ENCODE measurements at places on chromosomes 1 and 21. TPM values are rescaled to one million over a fixed set of nuclear protein-coding genes. Genes with fewer than 3 reads are reported as not detected.

- no peak overlapping the region for H3K27ac ChIP-seq
- H3K4me1 ChIP-seq = peaks cover 6% of the 10 kb centered on the region
- peaks cover 19% of the 10 kb centered on the region for H3K27me3 ChIP-seq
- no peak for DNase-seq
Observed at GRCh38 chr1:202016022-202016810, 5.8 kb downstream of the ELF3 start.

DNA sequence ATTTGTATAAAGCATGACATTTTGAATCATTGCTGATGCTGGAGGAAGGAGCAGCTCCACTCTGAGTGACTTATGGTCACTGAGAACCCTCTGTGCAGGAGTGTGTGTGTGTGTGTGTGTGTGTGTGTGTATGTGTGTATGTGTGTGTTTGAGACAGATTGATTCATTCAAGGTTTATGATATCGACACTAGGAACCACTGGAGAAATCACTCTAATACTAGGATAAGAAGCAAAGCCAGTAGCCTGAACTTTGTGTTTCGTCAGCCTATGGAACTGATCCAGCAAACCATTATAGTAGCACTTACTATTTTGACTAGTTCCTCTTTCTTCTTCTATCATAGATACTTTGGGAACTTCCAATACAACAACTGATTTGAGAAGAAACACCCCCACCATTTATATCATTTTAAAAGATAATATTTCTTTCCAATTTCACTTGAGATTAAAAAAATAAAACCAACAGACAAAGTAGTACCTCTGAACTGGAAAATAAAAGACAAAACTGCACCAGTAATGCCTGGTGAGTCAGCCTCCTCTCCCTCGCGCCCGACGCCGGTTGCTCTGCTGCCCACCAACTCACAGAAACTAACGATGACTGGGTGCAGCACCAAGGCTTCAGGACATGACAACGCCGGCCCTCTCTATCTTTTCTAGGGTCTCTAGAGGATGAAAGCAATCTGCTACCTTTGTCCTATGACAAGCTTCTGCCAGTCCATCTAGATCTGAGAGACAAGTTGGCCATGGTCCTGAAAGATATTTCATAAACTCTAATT, 20.9 kb downstream of the SLAMF1 start:
- H3K27ac ChIP-seq = no peak overlapping the region
- no peak for DNase-seq
- no peaks in the 10 kb centered on the region for H3K27me3 ChIP-seq
- no peaks in the 10 kb centered on the region for H3K36me3 ChIP-seq
- peaks cover 13% of the 10 kb centered on the region for H3K4me1 ChIP-seq

DNA sequence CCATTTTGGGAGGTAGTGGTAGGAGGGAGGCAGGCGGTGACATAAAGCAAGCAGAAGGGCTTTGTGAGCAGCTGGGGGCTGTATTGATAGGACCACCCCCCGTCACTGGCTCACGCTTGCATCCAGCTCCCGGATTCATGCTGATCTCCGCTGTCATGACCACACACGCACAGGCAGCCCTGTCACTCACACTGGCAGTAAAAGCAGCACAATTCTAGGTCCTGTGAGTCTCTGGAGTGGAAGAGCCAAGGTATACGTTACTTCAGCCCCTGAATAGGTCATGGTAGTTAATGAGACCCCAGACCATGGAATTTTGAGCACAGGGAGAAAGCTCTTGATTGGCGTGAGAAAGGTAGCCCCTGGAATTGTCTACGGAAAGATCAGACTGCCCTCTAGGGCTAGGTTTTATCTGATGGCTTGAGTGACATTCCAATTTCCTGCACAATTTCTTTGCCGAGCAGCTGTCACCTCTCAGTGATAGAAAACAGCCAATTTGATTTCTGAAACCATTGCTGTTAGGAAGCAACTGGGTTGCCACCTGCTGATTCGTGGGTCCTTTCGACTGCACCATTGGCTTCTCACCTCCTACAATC, 5.4 kb downstream of the OR2B11 start:
- DNase-seq = no peak
- no peaks in the 10 kb centered on the region for H3K4me1 ChIP-seq
- no peak overlapping the region for H3K27ac ChIP-seq
- H3K27me3 ChIP-seq = peaks cover 61% of the 10 kb centered on the region
- no peaks in the 10 kb centered on the region for H3K36me3 ChIP-seq
- H3K4me3 ChIP-seq = no peak overlapping the region

GRCh38 chr1:95496773-95497172, 262.8 kb downstream of the RWDD3 start:
- H3K4me3 ChIP-seq = no peak overlapping the region
- DNase-seq = no peak
- no peaks in the 10 kb centered on the region for H3K4me1 ChIP-seq
- no peaks in the 10 kb centered on the region for H3K36me3 ChIP-seq
- no peaks in the 10 kb centered on the region for H3K27me3 ChIP-seq
- no peak overlapping the region for H3K27ac ChIP-seq

DNA sequence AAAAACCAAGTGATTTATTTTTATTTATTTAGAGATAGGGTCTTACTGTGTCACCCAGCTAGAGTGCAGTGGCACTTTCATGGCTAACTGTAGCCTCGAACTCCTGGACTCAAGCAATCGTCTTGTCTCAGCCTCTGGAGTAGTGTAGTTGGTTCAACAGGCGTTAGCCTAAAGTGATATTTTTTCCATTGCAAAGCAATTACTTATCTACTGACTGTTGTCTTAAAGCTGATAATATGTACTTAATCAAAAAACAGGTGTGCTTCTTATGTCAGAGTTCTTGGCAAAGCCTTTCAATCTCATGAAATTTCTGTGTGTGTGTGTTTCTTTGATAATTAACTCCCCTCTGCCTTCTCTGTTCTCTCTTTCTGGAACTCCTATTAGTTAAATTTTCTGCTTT, 62.4 kb upstream of the DUSP10 start:
- no peaks in the 10 kb centered on the region for H3K27me3 ChIP-seq
- no peak overlapping the region for H3K4me3 ChIP-seq
- no peak for DNase-seq
- no peak overlapping the region for H3K27ac ChIP-seq
- no peaks in the 10 kb centered on the region for H3K36me3 ChIP-seq

ZBTB7B gene
- total RNA-seq = 42.8 TPM

DNA sequence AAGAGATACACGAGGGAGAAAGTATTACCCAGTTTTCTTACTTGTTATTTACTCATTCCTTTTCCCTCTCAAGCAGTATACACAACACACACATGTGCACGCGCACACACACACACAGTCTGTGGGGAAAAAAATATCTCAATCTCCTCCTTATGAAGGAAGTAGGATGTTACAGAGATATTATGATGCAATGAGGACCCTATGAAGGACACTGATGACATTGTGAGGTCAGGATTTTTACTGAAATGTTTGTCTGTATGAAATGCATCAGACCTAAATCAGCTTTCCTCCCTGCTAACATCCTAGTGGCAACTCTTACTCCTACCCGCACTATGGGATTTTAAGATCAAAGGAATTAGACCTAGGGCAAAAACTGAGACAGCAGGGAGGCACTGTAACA, at the start of gene WDR64:
WDR64 (plus strand) TSS at position 270 of the 400 bp plus-strand sequence. CDS start 204 bp downstream, outside the sequence.
- no peak within 1 kb of the TSS for H3K4me3 ChIP-seq
- no peaks in the 10 kb centered on the region for H3K36me3 ChIP-seq
- no peak for DNase-seq
- H3K4me1 ChIP-seq = no peaks in the 10 kb centered on the region
- no peaks in the 10 kb centered on the region for H3K27me3 ChIP-seq

DNA sequence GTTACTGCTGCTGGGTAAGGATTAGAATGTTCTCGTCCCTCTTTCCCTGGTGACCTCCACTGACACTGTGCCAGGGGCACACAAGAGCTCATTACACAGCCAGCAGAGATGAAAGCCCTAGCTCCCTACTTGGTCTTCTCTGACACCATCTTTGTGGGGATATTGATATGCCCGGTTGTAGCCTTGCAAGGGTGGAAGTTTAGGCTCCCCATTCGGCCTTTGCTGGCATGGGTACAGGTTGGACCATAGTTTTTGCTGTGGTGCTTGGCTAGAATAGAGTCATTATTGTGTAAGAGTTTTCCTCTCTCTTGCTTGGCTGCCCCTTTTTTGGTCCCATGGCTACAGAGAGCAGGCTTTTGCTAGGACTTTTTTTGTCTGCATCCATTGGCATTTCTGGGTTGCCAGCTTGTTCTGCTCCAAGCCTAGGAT, 12.3 kb downstream of the RAB4A start:
- H3K27ac ChIP-seq = peak overlapping the region; percentile 5
- peaks cover 65% of the 10 kb centered on the region for H3K4me1 ChIP-seq
- DNase-seq = no peak
- no peaks in the 10 kb centered on the region for H3K27me3 ChIP-seq
- H3K4me3 ChIP-seq = no peak overlapping the region

PDC gene
- not detected for total RNA-seq

DNA sequence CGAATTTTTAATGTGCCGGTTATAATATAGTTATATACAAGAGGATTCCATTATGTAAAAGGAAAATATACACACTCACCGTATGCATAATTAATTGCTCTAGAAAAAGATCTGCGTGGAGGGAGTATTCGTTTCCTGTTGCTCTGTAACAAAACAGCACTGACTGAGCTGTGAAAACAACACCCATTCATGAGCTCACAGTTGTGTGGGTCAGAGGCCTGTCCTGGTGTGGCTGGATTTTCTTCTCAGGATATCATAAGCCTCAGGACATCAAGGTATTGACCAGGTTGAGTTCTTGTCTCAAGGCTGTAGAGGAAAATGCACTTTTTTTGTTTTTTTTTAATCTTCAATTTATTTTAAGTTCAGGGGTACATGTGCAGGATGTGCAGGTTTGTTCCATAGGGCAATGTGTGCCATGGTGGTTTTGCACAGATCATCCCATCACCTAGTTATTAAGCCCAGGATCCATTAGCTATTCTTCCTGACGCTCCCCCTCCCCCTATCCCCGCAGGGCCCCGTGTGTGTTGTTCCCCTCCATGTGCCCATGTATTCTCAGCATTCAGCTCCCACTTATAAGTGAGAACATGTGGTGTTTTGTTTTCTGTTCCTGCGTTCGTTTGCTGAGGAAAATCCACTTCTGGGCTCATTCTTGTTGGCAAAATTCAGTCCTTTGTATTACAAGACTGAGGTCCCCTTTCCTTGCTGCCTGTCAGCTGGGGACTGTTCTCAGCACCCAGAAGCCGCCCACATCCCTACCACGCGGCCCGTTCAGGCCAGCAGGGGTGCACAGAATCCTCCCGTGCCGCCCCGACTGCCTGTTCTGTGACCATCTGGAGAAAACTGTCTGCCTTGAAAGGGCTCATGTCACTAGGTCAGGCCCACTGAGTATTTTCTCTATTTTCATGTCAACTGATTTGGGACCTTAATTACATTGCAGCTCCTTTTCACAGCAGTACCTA, 87.4 kb upstream of the ERRFI1 start:
- peak overlapping the region; percentile 42 for H3K27ac ChIP-seq
- H3K36me3 ChIP-seq = no peaks in the 10 kb centered on the region
- no peak for DNase-seq
- H3K4me3 ChIP-seq = no peak overlapping the region
- peaks cover 47% of the 10 kb centered on the region for H3K4me1 ChIP-seq
- H3K27me3 ChIP-seq = no peaks in the 10 kb centered on the region

SCP2 gene
- 130 TPM for total RNA-seq

DNA sequence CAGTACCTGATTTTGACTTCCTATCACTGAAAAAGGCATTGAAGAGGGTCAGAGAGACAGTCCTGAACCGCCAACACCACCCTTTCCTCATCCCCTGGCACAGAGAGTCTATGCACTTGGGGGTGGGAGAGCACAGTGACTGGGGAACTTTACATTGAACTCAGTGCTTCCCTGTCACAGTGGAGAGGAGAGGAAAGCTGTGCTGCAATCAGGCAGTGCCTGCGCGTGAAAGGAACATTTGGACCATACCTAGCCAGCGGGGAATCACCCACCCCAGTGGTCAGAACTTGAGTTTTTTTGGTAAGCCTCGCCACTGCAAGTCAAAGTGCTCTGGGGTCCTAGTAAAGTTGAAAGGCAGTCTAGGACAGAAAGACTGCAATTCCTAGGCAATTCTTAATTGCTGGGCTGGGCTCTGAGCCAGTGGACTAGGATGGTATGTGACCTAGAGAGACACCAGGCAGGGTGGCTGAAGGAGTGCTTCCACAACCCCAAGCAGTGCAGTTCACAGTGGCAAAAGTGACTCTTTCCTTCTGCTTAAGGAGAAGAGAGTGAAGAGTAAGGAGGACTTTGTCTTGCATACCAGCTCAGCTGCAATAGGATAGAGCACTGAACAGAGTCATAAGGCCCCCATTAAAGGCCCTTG, 9.4 kb upstream of the HENMT1 start:
- H3K27me3 ChIP-seq = peaks cover 11% of the 10 kb centered on the region
- H3K36me3 ChIP-seq = no peaks in the 10 kb centered on the region
- no peak overlapping the region for H3K4me3 ChIP-seq
- H3K27ac ChIP-seq = no peak overlapping the region
- no peaks in the 10 kb centered on the region for H3K4me1 ChIP-seq

DNA sequence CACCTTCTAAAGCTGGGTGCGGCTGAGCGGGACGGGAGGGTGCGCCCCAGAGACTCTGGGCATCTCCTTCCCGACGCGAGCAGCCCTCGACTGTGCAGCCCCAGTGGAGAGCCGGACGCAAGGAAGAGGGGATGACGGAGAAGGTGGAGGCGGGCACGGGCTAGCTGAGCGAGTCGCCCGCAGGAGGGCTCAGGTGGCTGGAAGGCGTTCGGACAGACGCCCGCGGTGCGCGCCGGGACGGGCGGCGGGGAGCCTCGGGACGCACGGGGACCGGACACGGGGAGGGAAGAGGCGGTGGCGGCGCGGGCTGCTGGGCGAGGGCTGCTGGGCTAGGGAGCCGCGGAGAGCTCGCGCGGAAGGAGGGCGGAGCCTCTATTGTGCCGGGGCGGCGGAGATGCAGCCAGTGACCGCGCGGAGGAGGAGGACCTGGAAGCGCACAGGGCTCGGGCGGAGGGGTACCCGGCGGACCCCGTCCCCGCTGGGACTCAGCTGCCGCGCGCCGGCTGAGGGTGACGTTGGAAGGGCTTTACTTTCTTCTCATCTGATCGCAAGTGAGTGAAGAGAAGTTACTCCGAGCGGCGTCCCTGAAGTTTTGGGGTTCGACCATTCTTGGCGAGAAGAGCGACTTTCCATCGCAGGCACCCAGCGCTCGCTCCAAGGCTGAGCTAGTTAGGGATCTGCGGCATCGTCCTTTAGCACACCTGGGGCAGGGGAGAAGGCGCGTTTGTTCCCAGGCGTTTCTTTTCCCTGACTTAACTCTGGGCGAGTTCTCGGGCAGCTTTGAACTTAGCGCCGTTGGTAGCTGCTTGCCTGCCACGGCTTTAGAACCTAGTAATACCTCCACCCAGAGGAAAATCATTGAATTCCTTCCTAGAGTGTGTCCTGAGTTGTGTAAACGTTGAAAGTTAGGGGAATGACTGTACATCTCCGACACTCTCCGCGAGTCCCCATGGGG, at the start of gene OLFML2B:
OLFML2B (minus strand) TSS at position 323 of the 955 bp plus-strand sequence. CDS start 439 bp downstream, outside the sequence.
- H3K4me3 ChIP-seq = peak within 1 kb of the TSS; percentile 74
- H3K27ac ChIP-seq = no peak within 1 kb of the TSS
- H3K36me3 ChIP-seq = no peaks in the 10 kb centered on the region

VCAM1 gene
- 4.0 TPM for total RNA-seq
